ENCODE measurements at places on chromosomes 16 and 17.

DNA sequence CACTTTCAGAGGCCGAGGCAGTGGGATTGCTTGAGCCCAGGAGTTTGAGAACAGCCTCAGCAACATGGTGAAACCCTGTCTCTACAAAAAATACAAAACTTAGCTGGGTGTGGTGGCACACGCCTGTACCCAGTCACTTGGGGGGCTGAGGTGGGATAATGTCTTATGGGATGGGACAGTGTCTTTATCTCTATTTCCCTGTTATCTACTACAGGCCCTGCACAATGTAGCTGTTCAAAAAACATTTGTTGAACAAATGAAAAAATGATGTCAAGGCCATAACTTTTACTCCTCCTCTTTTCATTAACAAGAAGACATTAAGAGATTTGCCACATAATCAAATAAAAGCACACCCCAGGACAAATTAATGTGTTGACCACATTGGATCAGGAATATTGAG, 13.8 kb downstream of the TUBG1 start:
- no peak for DNase-seq

DNA sequence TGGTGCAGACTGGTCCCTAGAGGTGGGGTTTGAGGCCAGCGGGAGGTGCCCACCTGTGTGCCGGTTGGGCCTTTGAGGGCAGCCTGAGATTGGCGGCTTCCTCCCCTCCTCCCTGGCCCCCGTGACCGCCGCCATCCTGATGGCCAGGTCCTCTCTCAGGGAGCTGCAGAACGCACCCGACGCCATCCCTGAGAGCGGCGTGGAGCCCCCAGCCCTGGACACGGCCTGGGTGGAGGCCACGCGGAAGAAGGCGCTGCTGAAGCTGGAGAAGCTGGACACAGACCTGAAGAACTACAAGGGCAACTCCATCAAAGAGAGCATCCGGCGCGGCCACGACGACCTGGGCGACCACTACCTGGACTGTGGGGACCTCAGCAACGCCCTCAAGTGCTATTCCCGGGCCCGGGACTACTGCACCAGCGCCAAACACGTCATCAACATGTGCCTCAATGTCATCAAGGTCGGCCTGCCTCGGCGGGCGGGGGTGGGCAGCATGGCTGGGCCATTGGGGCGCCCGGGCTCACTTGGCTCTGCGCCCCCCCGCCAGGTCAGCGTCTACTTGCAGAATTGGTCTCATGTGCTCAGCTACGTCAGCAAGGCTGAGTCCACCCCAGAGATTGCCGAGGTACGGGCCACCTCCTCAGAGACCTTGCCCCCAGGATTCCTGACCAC, 2.8 kb downstream of the GPS1 start:
- DNase-seq: no peak

DNA sequence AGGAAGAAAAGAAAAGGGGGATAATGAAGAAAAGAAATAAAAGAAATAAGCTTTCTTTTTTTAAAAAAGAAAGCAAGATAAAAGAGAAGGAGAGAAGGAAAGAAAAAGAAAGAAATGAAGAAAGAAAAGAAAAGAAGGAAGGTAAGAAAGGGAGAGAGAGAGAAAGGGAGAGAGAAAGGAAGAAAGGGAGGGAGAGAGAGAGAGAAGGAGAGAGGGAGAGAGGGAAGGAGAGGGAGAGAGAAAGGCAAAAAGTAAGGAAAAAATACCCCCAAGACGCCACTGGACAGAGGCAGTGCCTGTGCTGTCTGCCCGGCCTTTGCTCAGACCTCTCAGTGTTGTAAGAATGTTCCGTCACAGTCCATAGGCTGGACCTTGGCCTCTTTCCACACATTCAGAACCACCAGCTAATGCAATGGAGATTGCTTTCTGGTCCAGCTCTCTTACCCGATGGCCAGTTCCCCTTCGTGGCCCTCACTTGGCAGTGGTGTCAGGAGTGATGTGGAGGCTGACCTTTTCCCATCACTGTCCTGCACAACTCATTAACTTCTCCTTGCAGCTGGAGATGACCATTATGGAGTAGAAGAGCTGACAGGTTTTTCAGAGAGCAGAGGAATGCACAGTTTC, 14.3 kb upstream of the HNF1B start:
- no peak for DNase-seq

DNA sequence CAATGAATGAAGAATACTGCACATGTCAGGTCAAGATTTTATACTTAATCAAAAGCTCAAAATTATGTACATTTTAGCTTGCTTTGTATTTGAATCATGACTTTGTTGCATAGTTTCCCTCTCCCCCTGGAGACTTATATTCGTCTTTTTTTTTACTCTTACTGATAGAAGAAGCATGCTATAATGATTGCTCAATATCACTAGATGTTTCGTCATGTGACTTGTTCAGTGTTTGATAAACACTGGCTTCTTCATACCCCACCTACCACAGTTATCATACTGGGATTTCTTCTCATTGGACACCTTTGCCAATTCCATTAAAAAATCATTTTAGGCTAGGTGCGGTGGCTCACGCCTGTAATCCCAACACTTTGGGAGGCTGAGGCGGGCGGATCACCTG, 148.7 kb downstream of the FTO start:
- DNase-seq: peak; percentile 8

DNA sequence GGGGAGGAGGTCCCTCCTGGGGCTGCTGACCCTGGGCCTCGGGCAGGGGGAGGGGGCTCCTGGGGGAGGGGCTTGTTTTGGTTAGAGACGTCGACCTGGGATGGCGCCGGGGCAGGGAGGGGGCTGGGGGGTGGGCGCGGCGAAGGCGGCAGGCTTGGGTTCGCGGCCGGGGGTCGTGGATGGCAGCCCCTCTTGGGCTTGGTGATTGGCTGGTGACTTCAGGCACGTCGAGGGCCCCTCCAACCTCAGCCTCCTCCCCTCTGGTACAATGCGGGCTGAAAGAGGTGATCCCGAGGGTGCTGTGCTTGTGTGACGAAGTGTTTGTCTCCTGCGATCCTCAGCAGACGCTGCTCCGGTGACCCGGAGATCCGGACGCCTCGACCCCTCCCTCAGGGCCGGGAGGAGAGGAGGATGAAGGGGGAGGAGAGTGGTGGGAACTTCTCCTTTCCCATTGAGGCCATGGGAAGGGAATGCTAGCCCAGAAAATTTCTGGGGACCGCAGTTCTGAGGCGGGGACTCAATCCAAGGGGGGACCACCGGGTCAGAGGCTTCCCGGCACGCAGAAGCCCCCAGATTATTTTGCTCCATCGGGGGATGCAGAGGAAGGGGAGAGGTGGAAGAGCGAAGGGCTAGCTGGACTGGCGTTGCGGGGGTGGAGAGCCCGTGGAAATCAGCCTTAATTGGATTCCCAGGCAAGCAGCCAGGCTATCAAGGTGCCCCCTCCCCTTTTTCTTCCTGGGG, 43.9 kb downstream of the RAI1 start:
- no peak for DNase-seq

DNA sequence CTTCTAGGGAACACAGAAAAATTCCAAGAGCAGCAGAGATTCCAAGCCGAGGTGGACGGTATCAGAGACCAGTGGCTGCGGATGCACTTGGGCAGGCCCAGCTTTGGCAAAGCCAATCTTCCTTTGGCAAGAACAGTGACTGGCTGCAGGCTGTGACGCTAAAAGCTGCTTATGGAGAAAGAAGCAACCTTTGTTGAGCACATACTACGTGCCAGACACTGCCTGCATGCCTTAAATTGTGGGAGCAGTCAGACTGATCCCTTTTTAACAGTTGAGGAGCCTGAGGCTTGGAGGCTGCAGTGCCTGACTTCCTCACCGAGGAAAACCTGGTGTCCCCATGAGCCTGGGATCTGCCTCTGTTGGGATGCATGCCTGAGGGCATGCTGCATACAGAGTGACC, 69.0 kb upstream of the AMZ2 start:
- DNase-seq: no peak

DNA sequence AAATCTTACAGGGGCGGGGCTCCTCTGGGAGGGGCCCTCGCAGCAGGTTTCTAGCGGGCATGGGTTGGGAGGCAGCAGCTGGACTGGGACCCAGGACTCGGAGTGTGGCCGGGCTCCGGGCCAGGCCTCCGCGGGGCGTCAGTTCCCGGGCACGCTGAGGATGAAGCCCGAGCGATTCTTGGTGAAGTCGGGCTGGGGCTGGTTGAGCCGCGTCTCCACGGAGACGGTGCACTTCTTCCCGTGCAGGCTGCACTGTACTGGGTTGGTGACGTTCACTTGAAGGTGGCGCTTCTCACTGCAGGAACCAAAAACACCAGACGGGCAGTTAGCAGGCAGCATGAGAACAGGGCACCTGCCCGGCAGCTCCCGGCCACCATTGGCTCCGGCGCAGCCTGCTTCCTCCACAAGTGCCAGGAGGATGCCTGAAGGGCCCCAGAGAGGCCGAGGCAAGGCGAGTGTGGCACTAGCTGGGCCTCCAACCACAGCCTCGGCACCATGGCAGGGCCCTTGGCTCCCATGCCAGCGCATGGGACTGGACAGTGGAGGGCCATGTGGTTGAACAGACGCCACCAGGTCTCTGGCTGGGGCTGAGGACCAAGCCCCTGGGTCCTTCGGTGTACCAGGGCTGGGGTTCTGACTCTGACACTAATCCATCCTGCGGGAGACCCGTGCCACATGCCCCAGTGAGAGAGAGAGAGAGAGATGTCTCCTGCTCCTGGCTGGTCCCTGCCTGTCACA, 8.0 kb downstream of the CDK5R1 start:
- DNase-seq: no peak

DNA sequence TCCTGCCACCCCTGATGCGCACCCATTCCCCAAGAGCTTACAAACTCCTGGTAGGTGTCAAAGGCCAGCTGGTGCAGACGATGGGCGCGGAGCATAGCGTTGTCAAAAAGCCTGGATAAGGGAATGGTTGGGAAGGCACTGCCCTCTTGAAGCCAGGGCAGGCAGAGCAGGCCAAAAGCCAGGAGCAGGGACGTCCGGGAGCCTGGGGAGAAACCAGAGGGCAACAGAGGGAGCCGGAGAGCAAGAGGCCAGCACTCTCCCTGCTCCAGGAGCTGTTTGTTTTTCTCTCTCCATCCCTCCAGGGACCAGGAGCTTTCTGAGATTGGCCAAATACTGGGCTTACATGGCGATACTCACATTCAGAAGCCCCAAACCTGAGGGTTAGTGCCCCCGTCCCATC, 334 bp downstream of the GH1 start:
- DNase-seq: no peak

DNA sequence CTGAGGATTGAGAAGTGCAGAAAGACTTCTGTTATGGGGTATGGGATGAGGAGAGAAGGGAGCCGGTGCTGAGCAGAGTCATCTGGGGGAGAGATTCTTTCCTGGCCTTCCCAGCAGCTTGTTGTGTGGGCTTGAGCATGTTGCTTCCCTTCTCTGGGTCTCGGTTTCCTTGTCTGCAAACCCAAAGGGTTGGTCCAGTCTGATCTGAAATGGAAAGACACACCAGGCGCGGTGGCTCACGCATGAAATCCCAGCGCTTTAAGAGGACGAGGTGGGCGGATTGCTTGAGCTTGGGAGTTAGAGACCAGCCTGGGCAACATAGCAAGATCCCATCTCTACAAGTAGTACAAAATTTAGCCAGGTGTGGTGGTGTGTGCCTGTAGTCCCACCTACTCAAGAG, 6.0 kb downstream of the SOCS3 start:
- DNase-seq: no peak

- DNase-seq: peak; percentile 41
These were observed 262.5 kb downstream of the CBLN1 start for GRCh38 chr16:49019081-49019633.

- no peak for DNase-seq
These were observed 29.8 kb downstream of the CDIP1 start for GRCh38 chr16:4508806-4509205.

DNA sequence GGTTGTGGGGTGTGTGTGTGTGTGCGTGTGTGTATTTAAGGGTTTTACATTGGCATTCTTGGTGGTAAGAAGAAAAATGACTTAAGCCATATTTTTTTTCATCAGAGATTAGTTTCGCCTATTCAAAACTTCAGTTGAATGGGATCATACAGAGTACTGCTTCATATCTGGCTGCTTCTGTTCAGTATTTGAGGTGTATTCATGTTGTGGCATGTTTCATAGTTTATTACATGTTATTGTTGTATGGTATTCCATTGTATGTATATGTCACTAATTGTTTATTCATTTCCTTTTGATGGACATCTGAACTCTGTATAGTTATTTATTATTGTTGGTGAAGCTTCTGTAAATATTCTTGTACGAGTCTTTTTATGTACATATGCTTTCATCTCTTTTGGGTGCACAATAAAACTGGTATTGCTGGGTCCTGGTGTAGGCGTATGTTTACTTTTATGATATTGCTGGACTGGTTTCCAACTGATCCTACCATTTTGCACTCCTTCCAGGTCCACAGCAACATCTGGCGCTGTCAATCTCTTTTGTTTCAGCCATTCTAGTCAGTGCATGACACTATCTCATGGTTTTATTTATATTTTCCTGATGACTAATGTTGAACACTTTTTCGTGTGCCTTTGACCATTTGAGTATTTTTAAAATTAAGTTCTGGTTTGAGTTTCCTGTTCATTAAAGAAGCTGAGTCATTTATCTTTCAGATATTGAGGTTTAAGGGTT, 77.4 kb upstream of the MAF start:
- DNase-seq: peak; percentile 21

DNA sequence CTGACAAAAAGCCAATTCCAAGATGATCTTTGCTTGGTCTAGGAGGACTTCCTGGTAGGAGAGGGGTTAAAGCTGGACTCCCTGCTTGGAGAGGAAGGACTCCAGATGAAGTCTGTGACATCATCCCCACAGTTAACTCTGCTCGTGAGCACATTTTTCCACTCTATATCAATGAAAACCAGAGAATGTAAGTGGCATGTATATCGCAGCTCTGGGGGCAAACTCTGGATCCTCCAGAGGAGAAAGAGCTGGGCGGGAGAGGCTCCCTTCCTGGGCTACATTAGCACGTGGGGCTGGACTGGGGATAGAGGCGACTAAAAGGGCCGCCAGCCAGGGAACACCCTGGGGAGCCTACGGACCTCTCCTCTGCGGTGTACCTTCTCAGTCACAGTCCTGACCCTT, 34.1 kb downstream of the HIC1 start:
- peak; percentile 81 for DNase-seq

GRCh38 chr16:85310868-85311585, 198.8 kb upstream of the CIBAR2 start:
- no peak for DNase-seq

- DNase-seq: peak; percentile 98
These were observed 5.1 kb downstream of the DLG4 start for GRCh38 chr17:7214300-7215135.

DNA sequence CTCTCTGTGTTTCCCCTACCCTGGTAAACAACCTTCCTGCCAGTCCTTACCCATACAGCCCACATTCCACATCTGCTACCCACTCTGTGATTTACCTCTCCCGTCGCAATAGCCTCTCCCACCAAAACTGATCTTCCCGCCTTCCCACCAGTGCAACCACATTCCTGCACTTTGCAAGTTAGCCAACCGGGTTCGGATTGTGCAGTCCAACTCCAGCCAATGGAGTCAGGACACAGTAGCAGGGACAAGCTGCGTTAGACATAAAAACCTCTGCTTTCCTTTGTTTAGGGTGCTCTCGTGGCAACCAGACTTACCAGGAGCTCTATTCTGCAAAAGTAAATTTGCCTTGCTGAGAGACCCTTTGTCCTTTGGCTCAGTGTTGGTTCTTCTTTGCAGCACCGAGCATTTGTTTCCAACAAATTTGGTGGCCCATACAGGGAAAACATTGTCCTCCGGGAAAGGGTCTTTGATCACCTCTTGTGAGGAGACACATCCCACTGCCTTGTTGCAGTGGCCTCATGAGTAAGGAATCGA, 1.4 kb downstream of the HPR start:
- no peak for DNase-seq
